ENCODE measurements at places on chromosomes 3 and 15. TPM values are rescaled to one million over a fixed set of nuclear protein-coding genes. Genes with fewer than 3 reads are reported as not detected.

DNA sequence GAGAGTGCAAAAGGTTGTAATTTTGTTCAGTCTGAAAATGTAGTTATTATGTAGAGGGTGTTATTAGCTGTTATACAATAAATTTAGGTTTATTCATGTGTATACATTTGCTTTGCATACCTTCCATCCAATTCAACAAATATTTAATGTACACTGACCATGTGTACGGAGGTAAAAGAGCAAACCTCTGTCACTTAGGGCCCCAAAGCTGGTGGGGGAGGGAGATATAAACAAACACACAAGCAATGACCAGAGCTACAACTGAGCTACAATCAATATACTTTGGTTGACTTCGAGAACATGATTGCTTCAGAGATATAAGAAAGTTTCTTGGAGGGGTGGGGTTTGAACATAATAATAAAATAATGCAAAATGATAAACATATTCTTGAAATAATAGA, 17.5 kb upstream of the BCL6 start:
- DNase-seq: no peak
- no peaks in the 10 kb centered on the region for H3K36me3 ChIP-seq
- no peaks in the 10 kb centered on the region for H3K27me3 ChIP-seq

- H3K27me3 ChIP-seq: peaks cover 11% of the 10 kb centered on the region
- no peaks in the 10 kb centered on the region for H3K36me3 ChIP-seq
- peak; percentile 27 for DNase-seq
- H3K4me3 ChIP-seq: no peak overlapping the region
- H3K4me1 ChIP-seq: peaks cover 17% of the 10 kb centered on the region
These were observed 30.2 kb upstream of the SLCO2A1 start for GRCh38 chr3:134059671-134060560.

GRCh38 chr15:76376029-76376428, 39.5 kb downstream of the ISL2 start:
- H3K27me3 ChIP-seq: no peaks in the 10 kb centered on the region
- DNase-seq: no peak
- H3K36me3 ChIP-seq: peaks cover 4% of the 10 kb centered on the region
- no peak overlapping the region for H3K27ac ChIP-seq
- H3K4me3 ChIP-seq: no peak overlapping the region

GRCh38 chr3:53518495-53518981, 24.1 kb downstream of the CACNA1D start:
- no peaks in the 10 kb centered on the region for H3K4me1 ChIP-seq
- no peaks in the 10 kb centered on the region for H3K36me3 ChIP-seq
- peak; percentile 30 for DNase-seq
- H3K27me3 ChIP-seq: peaks cover 10% of the 10 kb centered on the region

Gene DGKG
- total RNA-seq: not detected

DNA sequence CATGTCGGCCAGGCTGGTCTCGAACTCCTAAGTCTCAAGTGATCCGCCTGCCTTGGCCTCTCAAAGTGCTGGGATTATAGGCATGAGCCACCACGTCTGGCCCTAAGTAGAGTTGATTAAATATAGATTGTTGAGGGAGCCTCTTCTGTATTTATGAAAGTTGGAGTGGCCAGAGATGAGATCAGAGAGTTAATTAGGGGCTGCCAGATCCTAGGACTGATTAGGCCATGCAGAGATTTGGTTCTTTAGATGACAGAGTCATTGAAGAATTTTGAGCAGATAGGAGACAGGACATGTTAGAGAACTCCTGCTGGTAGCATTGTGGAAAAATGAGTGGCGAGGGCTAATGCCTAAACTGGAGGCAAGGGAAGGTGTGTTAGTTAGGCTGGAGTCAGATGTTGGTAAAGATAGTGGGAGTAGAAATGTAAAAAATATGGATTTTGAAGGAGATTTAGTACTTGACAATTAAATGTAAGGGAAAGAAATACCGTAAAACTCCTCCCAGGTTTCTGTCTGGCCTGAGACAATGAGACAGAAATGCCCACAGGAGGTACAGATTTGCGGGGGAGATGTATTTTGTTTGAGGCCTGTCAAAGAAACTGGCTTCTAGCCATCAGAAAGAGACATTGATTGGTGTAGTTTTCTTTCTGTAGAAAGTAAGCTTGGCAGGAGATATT, 23.4 kb downstream of the SACM1L start:
- H3K36me3 ChIP-seq: peaks cover 61% of the 10 kb centered on the region
- H3K4me3 ChIP-seq: no peak overlapping the region
- H3K4me1 ChIP-seq: no peaks in the 10 kb centered on the region
- H3K27me3 ChIP-seq: no peaks in the 10 kb centered on the region

- no peak overlapping the region for H3K27ac ChIP-seq
- H3K36me3 ChIP-seq: peaks cover 5% of the 10 kb centered on the region
- peaks cover 9% of the 10 kb centered on the region for H3K4me1 ChIP-seq
- H3K27me3 ChIP-seq: no peaks in the 10 kb centered on the region
These were observed 97.7 kb downstream of the RPL39L start for GRCh38 chr3:187041362-187042307.

Gene ZBTB47
- total RNA-seq: 10.9 TPM

GRCh38 chr15:79887054-79887930, 9.5 kb downstream of the MTHFS start:
- DNase-seq: no peak
- no peak overlapping the region for H3K4me3 ChIP-seq
- peaks cover 55% of the 10 kb centered on the region for H3K36me3 ChIP-seq

Gene MUC20
- 3.5 TPM for total RNA-seq

GRCh38 chr3:147369231-147369630, 37.1 kb downstream of the ZIC4 start:
- no peak overlapping the region for H3K27ac ChIP-seq
- DNase-seq: no peak
- H3K4me3 ChIP-seq: no peak overlapping the region
- H3K4me1 ChIP-seq: no peaks in the 10 kb centered on the region

DNA sequence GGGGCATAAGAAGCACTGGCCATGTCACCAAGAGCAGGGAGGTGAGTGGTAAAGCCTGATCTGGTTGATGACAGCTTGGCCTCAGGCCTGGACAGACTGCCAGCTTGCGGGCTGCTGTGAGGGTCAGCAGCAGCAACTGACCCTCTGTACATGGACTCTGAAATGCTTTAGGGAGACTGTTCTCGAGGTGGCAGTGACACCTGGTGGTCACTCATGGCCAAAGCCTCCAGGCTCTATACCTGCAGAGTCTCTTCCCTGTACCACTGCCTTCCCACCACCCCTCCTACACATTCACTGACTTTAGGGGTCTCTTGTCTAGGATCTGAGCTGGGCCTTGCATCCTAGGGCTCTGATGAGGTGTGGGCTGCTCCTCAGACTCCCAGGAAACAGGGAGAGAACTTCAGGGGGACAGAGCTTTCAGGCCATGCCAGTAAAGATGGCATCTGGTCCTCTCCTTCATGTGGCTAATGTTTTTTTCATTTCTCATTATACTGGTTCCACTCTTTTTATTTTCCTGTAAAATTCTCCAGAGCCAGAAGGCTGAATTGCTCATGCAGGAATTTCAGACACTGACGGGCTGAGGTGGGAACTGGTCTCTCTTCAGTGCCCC, 17.2 kb upstream of the TIMP4 start:
- peaks cover 24% of the 10 kb centered on the region for H3K4me1 ChIP-seq
- no peak overlapping the region for H3K27ac ChIP-seq
- H3K27me3 ChIP-seq: no peaks in the 10 kb centered on the region
- DNase-seq: peak; percentile 72

GRCh38 chr15:53434174-53434678, 325.2 kb downstream of the WDR72 start:
- no peaks in the 10 kb centered on the region for H3K36me3 ChIP-seq
- H3K27ac ChIP-seq: no peak overlapping the region
- no peak for DNase-seq
- peaks cover 9% of the 10 kb centered on the region for H3K27me3 ChIP-seq

Gene SLC28A1
- total RNA-seq: not detected

- H3K4me3 ChIP-seq: no peak overlapping the region
- no peak overlapping the region for H3K27ac ChIP-seq
- no peaks in the 10 kb centered on the region for H3K36me3 ChIP-seq
- H3K4me1 ChIP-seq: no peaks in the 10 kb centered on the region
- DNase-seq: peak; percentile 5
These were observed 154.7 kb upstream of the TSPAN3 start for GRCh38 chr15:77225646-77226045.

DNA sequence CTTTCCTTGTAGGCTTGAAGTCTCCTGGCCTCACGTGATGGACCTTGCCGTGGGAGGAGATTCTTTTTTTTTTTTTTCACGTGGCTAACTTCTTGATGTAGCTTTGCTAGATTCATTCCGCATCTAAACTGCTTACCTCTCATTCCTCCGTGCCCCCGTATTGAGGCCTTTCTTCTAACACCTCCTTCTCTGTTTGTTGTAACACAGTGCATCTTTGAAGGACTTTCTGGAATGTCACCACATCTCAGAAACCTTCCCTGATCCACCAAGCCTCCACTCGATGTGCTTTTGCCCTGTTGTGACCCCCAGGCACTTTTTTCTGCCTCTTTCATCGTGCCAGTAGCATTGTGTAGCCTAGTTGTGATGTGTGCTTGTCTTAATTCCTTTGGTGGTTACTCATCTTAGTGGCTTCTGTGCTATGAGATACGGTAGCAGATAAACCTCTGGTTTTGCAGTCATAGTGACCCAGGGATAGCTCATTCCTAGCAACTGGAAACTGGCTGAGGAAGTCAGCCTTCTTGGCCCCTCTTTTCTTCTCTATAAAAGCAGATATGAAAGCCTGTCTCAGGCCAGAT, 1.6 kb upstream of the BNC1 start:
- peak overlapping the region; percentile 69 for H3K4me3 ChIP-seq
- DNase-seq: peak; percentile 70
- H3K36me3 ChIP-seq: peaks cover 30% of the 10 kb centered on the region
- peak overlapping the region; percentile 71 for H3K27ac ChIP-seq

DNA sequence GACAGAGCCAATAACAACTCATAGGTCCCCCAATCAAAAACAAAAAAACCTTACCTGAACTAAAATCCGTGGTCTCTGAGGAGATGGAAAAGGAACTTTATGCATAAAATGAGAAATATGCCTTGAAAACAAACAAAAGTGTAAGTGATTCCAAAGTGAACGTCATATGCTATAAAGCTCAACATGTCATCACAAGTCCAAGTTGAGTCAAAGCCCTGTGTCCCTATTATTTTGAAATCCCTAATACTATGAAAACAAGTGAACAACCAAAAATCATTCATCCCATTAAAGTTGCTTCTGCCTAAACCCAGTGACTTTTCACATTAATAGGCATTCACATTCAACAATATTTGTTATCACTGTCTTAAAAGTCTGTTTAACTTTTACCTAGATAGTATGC, 59.4 kb downstream of the DENND4A start:
- peak overlapping the region; percentile 69 for H3K4me3 ChIP-seq
- no peaks in the 10 kb centered on the region for H3K27me3 ChIP-seq
- peak overlapping the region; percentile 96 for H3K27ac ChIP-seq
- DNase-seq: peak; percentile 54
- peaks cover 17% of the 10 kb centered on the region for H3K4me1 ChIP-seq

Gene ENTPD3
- total RNA-seq: 0.28 TPM

DNA sequence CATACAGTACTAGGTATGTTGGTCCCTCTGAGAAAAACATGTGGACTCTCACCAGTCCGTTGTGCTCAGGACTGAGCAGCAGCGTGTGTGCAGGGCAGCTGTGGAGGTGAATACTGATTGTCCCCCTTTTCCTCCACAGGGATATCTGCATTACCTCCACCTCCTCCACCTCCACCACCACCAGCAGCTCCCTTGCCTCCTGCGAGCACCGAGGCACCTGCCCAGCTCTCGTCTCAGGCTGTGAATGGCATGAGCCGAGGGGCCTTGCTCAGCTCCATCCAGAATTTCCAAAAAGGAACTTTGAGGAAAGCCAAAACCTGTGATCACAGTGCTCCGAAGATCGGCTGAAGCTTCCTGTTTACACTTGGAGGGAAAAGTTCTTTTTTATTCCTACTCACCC, 9.0 kb downstream of the PDHB start:
- no peak for DNase-seq
- no peaks in the 10 kb centered on the region for H3K4me1 ChIP-seq
- H3K27me3 ChIP-seq: no peaks in the 10 kb centered on the region
- H3K27ac ChIP-seq: no peak overlapping the region
- H3K36me3 ChIP-seq: peaks cover 82% of the 10 kb centered on the region

Gene CP
- not detected for total RNA-seq

Gene ZNF662
- total RNA-seq: not detected

Gene SPTSSB
- total RNA-seq: not detected

Data from MCF 10A (cell line).